ENCODE measurements at places on chromosomes 16 and 17. TPM values are rescaled to one million over a fixed set of nuclear protein-coding genes. Genes with fewer than 3 reads are reported as not detected.

GRCh38 chr16:56340864-56341365 lies 84.4 kb downstream of the AMFR start:
- DNase-seq, result no peak

DNA sequence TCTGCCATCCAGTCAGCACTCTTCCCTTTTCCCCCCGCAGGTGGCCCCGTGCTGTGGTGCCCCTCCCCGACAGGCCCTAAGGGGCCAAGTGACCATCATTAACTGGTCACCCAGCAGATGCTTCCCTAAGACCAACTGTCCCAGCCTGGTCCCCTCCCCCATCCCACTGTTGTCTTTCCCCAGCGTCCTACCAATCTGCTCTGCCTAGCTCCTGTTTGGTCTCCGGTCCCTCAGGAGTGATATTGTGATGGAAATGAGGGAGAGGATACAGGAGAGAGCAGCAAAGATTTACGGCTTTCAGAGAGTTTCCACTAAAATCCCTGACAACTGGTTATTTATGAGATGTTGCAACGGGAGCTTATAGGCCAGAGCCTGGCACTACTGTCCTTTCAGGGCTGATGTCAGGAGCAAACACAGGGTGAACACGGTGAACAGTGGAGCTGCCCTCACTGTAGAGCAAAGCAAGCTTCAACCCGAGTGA lies 1.4 kb upstream of the TTLL6 start:
- DNase-seq, result no peak

Gene PIK3R6
- total RNA-seq, result 2.2 TPM

Gene SULT1A3
- total RNA-seq, result 28.4 TPM

GRCh38 chr16:1208239-1208830 lies 16.7 kb downstream of the TPSG1 start:
- peak; percentile 22 for DNase-seq

- no peak for DNase-seq
Measured at GRCh38 chr16:30829130-30830071, 42.4 kb upstream of the ZNF629 start.

Gene VPS35
- 89.4 TPM for total RNA-seq

DNA sequence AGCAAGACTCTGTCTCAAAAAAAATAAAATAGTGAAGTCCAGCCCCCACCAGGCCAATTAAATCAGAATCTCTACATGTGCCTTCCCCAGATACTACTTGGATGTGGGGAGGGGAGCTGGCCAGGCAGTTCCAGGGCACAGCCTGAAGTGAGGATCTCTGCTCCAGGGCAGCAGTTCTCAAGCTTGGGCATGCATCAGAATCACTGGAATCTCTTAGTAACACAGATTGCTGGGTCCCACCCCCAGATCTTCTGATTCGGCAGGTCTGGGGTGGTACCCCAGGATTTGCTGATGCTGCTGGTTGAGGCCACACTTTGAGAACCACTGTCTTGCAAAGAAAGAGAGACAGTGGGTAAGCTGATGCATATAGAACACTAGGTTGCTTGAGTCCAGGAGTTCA lies 8.3 kb upstream of the CDH5 start:
- no peak for DNase-seq

GRCh38 chr17:27343294-27343693 lies 49.4 kb downstream of the WSB1 start:
- no peak for DNase-seq

Gene GNGT2
- total RNA-seq, result 23.8 TPM

- DNase-seq, result no peak
Measured at GRCh38 chr16:64900019-64900418, 221.8 kb downstream of the CDH11 start.

Gene ABCA3
- 8.7 TPM for total RNA-seq

DNA sequence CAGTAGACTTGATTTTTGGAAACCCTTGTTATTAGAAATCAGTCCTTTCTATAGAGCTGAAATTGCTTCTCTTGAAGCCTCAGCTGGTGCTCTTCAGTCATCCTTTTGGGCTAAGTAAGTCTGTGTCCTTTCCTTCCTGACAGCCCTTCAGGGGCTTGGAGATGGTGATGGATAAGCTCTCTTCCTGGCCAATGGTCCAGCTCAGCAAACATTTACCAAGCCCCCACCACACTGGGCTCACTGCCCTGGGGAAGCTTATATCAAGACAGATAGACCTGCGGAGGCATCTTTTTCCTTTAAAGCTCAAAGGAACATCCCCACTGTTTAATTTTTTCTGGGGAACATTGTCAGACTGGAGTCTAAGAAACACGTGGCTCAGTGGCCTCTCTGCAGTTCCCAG lies 139.6 kb downstream of the HAPSTR1 start:
- DNase-seq, result no peak

Gene KRT9
- total RNA-seq, result not detected

- DNase-seq, result peak; percentile 23
Measured at GRCh38 chr16:79713609-79714309, 113.2 kb upstream of the MAF start.

DNA sequence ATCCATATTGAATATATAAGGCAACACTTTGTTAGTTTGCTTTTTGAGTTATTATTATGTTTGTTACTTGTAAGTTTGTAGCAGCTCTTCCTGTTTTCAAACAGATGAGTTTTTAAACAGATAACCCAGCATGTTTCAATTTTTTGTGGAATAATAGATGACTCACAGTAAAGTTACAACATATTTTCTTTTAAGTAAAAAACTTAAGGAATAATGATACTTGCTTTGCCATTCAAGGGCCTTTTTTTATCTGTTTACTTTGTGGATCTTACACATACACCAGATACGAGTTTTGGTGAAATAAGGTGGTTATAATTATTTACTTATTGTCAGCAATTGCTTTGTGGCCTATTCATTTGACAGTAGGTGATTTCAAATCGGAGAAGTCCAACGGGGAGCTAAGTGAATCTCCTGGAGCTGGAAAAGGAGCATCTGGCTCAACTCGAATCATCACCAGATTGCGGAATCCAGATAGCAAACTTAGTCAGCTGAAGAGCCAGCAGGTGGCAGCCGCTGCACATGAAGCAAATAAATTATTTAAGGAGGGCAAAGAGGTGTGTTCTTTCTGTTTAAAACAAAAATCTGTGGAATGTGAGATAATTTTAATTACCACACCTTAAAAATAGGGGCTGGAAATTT lies 66.3 kb downstream of the BPTF start:
- DNase-seq, result no peak

Gene SLC5A2
- total RNA-seq, result 0.30 TPM

- no peak for DNase-seq
Measured at GRCh38 chr16:2042986-2043666, 4.5 kb downstream of the NTHL1 start.

DNA sequence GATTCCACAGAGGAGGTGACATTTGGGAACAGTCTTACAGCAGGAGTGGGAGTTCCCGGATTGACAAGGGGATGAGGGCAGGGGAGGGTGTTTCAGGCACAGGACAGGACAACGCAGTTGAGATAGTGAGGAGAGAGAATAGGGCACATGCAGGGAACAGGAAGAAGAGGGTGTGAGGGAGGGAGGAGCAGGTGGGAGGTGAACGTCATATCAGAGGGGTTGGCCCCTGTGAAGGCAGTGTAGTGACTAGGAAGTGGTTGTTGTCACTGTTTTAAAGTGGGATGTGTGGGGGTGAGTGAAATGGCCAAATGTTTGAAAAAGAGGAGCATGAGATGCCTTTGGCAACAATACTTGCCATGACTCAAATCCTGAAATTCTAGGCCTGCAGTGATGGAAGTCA lies 12.2 kb downstream of the PRKCB start:
- DNase-seq, result peak; percentile 59

DNA sequence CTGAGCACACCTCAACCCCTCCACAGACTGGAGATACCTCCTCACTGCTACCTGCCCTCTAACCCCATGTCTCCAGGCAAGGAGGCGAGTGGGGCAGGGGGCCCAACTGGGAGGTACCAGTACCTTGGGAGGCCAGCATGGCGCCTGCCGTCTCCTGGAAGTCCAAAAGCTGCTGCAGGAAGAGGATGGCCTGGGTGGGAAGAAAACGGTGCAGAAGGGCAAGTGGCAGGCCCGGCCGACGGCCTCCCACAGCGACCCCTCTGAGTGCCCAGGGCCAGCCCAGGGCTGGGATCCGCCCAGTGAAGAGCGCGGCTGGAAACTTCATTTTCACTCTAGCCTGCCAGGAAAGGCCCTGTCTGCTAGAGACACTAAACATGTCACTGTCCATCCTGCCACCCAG lies 8.5 kb downstream of the ZACN start:
- no peak for DNase-seq

- DNase-seq, result peak; percentile 79
Measured at GRCh38 chr16:50313596-50314478, 47.5 kb downstream of the ADCY7 start.

DNA sequence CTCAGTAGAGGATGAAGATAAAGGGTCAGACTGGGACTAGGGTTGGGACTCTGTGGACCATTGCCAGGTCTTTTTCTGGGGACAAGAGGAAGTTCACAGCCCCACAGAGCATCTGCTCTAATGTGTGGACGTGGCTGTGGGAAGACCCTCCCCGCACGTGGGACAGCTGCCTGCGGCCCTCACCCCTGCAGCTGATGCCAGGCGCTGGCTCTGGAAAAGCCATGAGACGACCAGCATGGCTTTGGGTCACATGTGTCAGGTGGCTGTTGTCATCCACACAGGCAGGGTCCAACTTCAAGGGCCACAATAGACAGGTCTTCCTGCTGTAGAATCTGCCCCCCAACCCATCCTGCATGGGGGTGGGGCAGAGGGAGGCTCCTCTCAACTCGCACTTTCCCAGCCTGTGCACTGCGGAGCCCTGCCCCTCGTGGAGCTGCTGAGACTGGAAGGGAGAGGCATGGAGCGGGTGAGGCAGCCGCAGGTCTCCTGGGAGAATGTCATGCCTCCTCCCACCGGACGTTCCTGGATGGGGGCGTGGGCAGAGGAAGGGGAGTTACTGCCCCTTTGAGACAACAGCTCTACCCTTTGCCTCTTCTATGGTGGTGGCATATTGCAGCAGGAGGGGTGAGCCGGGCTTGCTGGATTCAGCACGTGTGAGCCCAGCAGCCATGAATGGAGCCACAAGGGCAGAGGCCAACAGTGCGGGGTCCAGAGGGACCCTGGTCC lies 53.4 kb downstream of the PIMREG start:
- DNase-seq, result no peak

- no peak for DNase-seq
Measured at GRCh38 chr17:67200727-67201301, 44.2 kb downstream of the HELZ start.

DNA sequence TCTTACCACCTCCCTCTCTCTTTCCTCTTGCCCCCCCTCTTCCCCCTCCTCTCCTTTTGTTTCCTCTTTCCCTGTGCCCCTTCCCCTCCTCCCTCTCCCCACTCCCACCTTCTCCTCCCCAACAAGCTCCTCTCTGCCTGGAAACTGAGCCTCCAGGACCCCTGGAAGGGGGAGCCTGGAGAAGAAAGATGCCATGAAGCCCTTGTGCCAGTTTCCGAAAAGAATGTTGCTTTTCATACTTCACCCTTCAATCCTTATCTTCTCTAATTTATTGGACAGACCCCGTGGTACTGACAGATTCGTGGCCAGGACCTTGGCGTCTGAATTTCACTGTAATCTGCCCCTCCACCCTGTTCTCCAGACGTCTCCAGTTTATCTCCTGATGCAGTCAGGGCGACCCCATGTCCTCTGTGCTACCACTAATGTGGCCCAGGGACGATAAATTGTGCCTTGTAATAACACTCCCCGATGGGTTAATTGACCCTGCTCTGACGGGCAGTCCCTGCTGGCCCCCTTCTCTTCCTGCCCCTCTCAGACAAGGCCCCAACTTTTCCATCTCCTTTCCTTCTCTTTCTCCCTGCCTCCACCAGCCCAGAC lies 138.4 kb upstream of the GSE1 start:
- DNase-seq, result no peak

DNA sequence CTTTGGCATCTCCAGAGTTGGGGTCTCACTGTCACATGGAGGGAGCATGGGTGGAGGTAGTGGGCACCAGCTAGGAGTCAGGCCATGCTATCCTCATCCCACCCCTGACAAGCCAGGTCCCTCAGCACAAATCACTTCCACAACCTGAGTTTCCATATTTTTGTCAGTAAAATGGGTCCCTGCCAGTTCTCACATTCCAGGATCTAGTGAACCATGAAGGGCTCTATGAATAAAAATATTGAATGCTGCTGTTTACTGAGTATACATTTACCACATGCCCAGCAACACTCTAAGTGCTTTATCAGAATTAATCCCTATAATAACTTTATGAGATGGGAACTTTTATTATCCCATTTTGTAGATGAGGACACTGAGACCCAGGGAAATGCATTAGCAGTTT lies 16.8 kb downstream of the SEZ6 start:
- no peak for DNase-seq

Gene OTOA
- total RNA-seq, result 0.15 TPM

Gene PABPN1L
- total RNA-seq, result not detected

Data from activated CD4-positive, alpha-beta memory T cell treated with anti-CD3 and anti-CD28 coated beads, Interleukin-2, amount 10 ng/mL, durations not matched to agents 7 days and 5 days (primary cell).